ENCODE measurements at places on chromosomes 5 and 9.

DNA sequence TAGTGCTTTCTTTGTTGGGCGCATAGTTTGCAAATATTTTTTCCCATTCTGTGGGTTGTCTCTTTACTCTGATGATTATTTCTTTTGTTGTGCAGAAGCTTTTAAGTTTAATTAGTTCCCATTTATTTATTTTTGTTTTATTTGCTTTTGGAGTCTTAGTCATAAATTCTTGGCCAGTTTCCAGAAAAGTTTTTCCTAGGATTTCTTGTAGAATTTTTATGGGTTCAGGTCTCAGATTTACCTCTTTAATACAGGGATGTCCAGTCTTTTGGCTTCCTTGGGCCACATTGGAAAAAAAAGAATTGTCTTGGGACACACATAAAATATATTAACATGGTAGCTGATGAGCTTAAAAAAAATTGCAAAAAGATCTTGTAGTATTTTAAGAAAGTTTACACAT lies 122.0 kb downstream of the WDR70 start:
- DNase-seq: no peak

GRCh38 chr5:160750938-160751657 lies 100.9 kb downstream of the ATP10B start:
- DNase-seq: no peak

DNA sequence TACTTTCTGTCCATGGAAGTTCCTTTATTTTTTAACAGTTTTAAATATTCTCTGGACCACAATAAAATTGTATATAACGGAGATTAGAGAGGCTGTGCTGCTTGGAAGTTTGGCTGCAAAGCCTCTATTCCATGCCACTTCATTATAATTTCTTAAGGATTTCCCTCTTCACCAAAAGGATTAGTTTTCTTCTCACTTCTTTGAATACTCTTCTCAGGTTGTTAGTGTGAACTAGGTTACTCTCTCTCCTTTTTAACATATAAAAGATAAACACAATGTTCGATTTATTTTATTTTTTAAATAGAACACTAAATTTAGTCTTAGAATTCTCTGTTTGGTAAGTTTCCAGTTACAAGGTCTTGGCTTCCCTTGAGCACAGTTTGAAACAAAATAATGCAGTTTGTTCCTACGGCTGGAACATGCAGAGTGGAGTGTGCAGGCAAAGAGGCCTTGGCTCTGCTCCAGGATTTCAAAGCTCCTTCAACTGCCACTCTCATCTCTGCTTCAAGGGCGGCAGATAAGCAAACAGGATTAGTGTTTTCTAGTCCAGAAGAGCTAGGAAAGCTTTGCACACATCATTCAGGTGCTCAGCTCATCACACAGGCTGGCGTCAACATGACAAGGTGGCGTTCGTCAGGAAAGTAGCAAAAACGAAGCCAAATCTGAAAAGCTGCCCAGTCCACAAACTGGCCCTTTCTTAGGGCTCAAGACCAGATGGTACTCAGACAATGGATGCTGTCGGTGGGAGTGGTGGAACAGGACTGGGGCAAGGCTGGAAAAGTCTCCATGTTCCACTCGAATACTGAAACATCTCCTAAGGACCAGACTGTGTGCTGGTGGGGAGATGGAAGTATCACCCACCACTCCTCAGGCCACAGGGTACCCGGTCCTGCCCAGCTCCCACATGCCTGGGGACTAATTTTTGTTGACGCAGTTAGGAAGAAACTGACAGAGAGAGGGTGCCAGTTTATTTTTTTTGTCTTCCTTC lies 286.6 kb downstream of the CRB2 start:
- DNase-seq: no peak

DNA sequence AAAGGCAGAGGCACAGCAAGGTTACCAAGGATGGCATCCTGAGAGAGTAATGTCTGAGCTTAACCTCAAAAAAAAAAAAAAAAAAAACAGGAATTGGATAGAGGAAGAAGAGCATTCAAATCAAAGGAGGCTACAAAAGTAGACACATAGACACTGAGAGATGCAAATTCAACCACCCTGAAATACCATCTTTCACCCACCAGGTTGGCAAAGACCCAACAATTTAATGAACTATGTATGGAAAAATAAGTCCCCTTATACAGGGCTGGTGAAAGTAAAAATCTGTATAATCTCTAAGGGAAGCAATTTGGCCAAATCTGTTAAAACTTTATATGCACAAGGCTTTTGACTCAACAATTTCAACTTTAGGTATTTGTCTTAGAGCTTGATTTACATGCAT lies 4.9 kb downstream of the NADK2 start:
- DNase-seq: no peak

DNA sequence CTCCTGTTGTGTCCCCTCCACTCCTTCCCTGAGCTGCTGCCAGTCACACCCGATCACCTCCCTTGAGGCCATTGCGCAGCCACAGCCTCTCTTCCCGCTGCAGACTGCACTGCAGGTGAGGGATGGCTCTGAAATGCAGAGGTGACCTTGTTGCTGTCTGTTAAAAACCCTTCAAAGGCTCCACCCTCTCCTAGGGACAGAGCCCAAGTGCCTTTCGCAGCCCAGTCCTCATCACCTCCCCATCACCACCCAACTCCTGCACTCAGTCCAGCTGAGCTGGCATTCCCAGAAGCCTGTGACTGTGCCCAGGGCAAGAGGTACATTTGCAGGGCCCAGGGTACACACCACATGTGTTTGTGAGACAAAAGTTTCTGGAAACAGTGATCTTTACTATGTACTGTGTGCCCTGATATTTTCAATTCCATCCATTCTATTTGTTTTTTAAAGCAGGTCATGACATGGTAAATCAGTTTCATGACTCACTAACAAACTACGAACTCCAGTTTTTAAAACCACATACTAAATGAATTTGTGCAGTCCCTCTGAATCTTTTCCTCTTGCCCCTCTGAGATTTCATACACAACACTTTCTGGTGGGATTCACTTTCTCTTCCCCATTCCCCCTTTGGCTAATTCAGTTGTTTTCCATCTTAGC lies 73.0 kb upstream of the SPOCK1 start:
- no peak for DNase-seq

DNA sequence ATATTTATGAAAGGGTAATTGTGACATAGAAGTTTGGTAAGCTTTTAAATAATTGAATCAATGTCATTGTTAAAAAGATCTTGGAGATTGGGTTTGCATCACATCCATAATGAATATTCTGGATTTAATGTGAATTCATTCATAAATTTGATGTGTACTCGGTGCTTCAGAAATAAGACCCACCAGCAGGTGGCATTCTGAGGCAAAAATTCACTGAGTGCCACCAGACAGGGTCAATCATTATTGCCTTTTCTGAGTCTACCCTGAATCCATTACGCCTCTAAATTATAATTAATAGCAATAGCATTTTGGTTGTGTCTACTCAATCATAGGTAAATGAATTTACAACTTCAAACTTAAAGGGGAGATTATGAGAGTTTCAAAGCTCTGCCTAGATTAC lies 1.0 kb downstream of the TRPC7 start:
- DNase-seq: no peak

- DNase-seq: no peak
Observed at GRCh38 chr5:10578293-10578665, 14.4 kb downstream of the ANKRD33B start.

DNA sequence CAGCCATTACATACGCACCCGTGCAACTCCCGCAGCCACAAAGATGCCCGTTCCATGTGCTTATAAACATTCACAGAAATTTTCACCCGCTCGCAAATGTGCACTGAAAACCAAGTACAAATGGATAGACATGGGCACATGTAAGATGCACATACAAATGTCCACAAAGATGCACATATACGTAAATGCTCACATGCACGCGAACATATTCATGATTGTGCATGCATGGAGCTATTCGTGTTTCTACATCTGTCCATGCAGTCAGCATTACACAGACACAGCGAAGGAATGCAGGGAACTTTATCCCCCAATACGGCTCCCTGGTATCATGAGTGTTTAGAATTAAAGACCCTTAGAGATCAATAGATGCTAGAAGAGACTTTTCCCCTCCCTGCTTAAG lies 58.4 kb downstream of the C9orf50 start:
- no peak for DNase-seq

DNA sequence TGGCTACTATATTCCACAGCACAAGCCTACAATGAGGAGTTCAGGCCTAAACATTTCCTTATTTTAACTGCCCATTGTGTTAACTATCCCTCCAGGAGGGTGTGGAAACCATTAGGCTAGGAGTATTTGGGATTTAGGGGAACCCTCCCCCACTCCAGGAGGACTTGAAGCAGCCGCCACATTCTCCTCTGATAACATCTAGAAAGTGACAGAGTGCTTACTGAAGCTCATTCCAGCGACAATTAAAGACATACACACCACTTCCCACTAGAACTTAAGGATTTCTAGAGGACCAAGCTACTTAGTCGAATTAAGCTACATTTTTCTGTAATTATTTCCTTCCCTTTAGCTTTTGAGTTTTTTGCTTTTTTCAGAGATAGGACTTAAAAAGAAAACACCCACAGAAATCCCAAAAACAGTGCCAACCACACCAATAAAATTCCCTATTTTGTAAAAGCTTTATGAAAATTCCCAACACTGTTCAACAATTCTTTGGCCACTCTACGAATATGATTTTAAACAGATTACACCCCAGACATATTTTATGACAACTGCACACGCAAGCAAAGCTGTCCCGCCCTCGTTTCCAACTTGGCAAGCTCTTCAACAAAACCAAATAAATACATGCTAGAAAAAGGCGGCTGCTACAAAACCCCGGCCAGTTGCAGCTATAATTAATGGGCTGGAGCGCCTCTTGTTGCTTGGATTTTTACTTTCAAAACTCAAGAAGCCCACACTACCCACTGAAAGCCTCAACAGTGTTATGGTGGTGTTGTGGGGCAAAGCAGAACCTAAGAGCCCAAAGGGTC lies 4.5 kb downstream of the ROR2 start:
- no peak for DNase-seq

DNA sequence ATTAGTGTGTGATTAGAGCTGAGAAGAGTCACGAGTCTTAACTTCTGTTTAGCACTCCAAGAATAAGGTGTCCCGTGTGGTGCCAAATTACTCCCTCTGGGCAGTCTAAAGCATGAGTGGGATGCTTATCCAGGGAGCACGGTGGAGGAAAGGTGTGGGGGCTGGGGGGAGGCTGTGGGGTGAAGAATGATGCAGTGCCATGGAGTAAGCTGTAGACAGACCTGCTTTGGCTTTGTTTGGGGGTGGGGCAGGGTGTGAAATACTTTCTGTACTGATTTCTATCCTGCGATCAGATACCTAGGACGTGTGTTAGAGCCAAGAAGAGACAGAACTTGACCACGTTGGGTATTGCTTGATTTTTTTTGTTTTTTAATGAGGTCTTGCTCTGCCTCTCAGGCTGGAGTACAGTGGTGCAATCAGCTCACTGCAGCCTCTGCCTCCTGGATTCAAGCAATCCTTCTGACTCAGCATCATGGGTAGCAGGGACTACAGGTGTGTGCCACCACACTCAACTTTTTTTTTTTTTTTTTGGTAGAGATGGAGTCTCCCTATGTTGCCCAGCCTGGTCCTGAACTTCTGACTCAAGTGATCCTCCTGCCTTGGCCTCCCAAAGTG lies 232.8 kb downstream of the MAN2A1 start:
- DNase-seq: no peak

GRCh38 chr5:172791726-172792445 lies 20.9 kb upstream of the DUSP1 start:
- no peak for DNase-seq

GRCh38 chr5:90899014-90899604 lies 340.5 kb downstream of the ADGRV1 start:
- DNase-seq: no peak

- no peak for DNase-seq
Observed at GRCh38 chr9:70415476-70415875, 1.0 kb upstream of the KLF9 start.

DNA sequence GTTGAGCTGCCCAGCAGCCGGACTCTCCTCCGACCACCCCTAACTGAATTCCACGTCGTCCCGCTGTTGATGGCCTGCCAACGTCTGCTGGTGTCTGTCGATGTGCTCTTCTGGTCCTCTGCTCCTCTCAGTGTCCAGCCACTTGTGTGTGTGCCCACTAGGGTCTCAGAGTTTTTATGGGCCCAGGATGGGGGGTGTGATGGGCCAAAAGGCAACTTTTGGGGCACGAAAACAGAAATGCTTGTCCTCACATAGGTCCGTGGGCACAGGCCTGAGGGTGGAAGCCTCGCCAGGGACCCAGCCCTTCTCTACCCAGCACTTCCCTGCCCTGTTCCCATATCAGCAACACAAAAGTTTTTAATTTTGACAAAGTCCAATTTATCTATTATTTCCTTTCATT lies 85.7 kb upstream of the RUFY1 start:
- DNase-seq: no peak

- no peak for DNase-seq
Observed at GRCh38 chr5:131272307-131272706, 8.5 kb downstream of the CDC42SE2 start.

GRCh38 chr5:105807290-105807689 lies 1863.4 kb downstream of the EFNA5 start:
- no peak for DNase-seq

- DNase-seq: no peak
Observed at GRCh38 chr5:5756762-5757161, 334.3 kb downstream of the ICE1 start.

- no peak for DNase-seq
Observed at GRCh38 chr9:117671468-117671867, 32.7 kb upstream of the TLR4 start.
